ENCODE measurements at places on chromosomes 5 and 9.

GRCh38 chr5:61339764-61340163 is 7.7 kb downstream of the ZSWIM6 start:
- no peak for DNase-seq

- no peak for DNase-seq
Observed at GRCh38 chr5:38800515-38800914, 45.3 kb upstream of the OSMR start.

GRCh38 chr5:8322484-8322883 is 453.5 kb downstream of the MTRR start:
- no peak for DNase-seq

- no peak for DNase-seq
Observed at GRCh38 chr9:127149010-127149409, 26.6 kb upstream of the ANGPTL2 start.

GRCh38 chr5:165502893-165503691 is 1997.7 kb downstream of the MAT2B start:
- no peak for DNase-seq

DNA sequence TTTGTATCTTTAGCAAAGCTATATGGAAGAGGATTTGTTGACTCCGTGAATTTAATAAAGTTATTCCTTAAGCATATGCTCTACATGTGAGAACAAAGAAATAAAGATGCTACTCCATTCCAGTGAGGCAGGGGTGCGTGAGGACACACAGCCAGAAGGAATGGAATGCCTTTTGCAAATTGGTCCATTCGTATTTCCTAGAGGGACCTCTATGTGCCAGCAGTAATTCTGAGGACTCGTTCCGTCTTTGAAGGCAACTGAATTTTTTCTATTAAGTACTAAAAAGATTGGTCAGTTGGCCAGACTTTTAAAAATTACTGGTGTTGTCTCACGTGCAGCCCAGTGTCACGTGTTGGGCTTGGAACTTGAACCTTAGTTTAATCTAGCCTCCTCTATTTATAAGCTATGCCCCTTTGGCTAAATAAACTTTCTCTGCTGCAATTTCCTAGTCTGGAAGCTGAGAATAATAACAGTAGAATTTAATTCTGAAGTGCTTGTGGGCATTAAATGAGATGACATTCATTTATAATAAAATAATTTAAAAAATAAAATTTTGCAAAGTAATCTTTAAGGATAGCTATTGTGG is 13.9 kb downstream of the RAI14 start:
- DNase-seq, result no peak

DNA sequence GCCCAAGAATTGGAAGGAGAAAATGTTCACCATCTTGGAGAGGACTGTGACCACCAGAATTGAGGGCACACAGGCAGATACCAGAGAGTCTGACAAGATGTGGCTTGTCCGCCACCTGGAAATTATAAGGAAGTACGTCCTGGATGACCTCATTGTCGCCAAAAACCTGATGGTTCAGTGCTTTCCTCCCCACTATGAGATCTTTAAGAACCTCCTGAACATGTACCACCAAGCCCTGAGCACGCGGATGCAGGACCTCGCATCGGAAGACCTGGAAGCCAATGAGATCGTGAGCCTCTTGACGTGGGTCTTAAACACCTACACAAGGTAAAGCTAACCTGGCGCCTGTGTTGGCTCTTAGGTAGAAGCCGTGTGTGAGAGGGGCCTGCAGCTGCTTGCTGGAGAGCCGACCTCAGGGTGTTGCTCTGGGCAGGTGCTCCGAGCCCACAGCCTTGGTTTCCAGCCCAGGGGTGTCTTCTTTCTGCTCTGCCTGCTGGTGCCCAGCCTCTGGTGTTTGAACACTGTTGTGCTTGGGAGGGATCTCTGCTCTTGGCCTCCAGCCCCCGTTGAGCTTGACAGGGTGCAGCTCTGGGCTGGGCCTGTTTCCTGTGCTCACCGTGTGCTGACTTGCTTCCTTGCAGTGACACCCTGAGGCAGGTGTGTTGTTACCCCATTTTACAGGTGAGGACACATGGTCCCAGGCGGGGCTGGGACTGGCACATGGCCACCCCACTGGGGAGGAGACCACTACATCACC is 10.9 kb downstream of the EXOC3 start:
- no peak for DNase-seq

DNA sequence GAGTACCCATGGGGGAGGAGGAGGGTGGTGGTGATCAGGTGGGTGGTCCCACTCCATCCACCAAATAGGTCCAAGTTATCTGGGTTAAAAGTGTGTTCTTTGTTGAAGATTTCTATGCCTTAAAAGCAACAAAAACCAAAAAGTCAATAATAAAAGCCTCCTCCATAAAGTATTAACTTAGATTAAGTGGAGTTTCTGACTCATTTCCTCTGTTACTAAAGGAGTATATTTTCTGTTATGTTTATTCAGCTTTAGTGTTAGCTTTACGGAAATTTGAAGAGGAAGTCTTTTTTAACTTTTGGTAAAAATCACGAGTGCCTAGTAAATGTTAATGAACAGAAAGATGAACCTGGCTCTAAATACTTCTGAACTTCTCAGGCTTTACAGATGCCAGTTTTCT is 17.8 kb downstream of the FBXO38 start:
- DNase-seq, result no peak

DNA sequence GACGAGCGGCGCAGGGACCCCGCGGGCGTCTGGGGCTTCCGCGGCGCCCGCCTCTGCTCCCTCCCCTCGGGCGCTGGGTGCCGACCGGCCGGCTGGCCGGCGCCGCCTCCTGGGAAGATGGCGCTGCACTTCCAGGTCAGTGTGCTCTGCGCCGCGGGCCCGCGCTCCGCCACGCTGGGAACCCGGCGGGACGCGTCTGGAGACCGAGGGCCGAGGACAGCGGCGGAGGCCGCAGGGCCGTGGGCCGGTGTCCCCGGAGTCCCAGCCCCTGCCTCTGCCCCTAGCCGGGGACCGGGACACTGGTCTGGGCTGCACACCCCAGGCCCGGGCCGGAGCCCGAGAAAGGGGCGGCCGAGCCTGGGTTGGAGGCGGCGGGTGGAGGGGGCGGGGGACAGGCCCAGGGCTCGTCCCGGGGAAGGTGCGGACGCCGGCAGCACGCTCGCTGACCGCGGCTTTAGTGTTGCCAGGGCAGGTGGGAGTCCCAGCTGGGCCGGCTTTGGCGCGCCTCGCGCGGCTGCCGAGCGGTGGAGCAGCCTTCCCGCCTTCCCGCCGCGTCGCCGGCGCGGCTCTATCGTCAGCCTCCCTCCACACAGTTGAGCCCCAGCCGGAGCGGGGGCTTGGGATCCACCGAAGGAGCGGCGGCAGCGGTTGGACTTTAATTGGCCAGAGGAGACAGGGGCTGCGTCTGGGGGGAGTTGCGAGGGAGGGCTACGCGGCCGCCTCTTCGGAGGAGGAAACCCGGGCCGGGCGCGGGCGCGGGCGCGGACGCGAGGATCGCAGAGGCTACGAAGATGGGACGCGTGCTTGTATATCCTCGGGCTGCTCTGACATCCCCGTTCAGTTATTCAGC is at the start of gene RANBP17:
Gene RANBP17 (plus strand): TSS at position 102 of the 850 bp plus-strand sequence.
- peak; percentile 63 for DNase-seq

GRCh38 chr5:55421074-55421529 is 113.3 kb downstream of the MTREX start:
- DNase-seq, result no peak

GRCh38 chr5:33182986-33183385 is 257.8 kb upstream of the TARS1 start:
- no peak for DNase-seq

DNA sequence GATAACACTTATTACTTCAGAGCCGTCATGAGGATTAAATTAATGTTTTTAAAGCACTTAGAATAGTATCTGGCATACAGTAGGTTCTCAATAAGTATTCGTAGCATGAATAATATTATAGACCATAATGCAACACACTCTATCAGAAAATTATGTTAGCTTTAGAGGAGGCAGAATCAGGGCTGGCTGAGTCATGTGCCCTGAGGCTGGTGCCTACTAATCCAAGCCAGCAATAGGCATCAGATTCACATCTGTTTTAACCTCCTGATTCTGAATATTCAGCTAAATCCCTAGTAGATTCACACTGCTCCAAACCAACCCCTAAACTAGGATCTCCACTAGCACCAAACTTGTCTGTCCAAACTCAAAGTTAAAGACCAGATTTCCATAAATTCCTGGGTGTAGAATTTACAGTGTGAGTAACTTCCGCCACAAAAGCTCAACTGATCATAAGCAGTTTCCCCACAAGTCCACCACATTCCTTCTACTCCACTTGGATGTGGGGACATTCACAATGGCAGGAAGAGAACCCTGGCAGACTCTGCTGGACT is 170.0 kb upstream of the DAPK1 start:
- peak; percentile 65 for DNase-seq

DNA sequence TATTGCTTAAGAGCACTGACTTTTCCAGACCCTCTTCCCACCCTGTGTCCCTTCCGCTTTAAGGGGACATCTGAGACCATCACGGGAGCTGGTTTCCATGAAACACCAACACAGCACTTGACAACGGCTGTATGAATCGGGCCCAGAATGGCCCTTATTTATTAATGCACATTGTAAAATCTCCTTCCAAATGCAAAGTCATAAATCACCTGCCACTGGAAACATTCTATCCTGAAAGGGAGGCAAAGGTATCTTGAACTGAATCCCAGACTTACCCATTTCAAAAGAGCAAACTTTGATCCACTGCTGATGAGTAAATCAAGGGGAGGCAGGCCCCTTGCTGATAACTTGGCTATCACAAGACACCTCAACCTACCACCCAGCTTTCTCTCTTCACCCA is 37.4 kb downstream of the SHB start:
- no peak for DNase-seq
